ENCODE measurements at places on chromosomes 4 and X.

DNA sequence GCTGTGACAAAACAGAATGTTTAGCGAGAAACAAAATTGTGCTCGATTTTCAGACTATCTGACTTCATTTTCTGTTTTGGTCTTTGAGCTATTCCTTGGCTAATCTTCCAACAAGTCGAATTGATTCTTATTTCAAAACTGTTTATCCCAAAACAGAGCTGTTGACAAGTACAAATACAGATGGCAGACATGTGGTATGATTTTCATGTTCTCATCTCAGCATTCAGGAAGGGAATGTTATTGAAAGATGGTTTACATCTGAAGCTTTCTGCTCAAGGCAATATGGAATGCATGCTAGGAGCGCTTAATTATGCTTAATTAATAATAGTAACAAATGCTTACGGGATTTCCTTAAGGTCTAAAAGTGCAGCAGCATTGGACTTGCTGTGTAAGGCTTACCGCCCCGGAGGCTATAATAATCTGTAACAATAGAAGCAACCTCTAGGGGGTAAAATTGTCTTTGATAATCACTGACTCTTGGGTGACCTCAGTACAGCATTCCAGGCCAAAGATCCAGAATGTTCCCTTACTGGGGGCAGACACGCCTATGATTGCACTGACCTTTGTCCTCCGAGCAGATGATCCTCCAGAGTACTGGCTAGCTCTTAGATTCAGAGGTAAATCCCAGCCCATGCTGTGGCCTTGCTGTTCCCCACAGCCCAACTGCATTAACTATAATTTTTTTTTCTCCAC lies 16.4 kb downstream of the LSM6 start:
- no peak for DNase-seq

GRCh38 chr4:144582105-144582850 lies 63.7 kb upstream of the HHIP start:
- DNase-seq: no peak

GRCh38 chr4:65502131-65502701 lies 168.1 kb downstream of the EPHA5 start:
- no peak for DNase-seq

DNA sequence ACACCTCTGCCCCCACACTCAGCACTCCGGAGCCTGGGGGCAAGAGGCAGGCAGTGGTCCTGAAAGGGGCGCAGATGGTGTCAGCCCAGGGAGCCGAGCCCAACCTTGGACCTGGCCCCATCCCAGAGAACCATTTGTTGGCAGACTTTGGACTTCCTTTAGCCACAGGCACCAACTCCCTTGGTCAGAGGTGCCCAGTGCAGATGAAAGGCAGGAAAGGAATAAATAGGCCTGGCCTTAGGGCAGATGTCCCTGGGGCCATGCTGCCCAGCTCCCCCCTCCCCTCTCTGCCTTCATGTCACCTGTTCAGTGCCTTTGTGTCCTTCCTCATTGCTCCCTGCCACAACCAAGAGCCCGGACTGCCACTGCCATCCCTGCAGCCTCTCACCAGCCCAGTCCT lies 52.8 kb downstream of the SEL1L3 start:
- DNase-seq: no peak

GRCh38 chr4:38782452-38783108 lies at the start of gene TLR10:
TSS of gene TLR10 (minus strand) at chr4:38782990. CDS start at chr4:38775590, 7,400 bp downstream.
- DNase-seq: no peak

DNA sequence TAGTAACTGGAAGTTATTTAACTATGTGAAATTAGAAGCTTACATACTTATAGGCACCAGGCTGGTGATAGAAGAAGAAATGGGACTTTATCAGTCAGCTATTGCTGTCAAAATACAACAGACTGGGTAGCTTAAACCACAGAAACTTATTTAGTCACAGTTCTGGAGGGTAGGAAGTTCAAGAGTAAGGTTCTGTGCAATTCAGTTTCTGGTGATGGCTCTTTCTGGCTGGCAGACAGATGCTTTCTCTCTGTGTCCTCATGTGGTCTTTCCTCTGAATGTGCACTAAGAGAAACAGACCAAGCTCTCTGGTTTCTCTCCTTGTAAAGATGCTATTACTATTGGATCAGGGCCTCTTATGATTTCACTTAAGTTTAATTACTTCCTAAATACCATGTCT lies 92.1 kb upstream of the ANKRD50 start:
- no peak for DNase-seq

DNA sequence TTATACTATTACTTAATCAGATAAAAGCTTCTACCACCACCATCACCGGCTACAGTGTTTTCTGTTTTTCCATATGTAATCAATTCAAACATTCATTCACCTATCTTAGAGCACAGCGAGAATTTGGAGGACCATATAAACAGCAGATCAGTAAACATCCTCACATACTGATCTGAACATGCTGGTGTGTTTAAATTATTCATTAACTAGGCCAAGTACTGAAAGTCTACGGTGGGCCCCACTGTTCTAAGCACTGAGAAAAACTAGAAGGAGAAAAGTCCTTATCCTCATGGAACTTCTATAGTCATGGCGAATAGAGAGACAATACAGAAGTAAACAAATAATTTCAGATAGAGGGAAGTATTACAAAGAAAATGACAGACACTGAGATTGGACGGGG lies 176.6 kb downstream of the NR3C2 start:
- DNase-seq: no peak

DNA sequence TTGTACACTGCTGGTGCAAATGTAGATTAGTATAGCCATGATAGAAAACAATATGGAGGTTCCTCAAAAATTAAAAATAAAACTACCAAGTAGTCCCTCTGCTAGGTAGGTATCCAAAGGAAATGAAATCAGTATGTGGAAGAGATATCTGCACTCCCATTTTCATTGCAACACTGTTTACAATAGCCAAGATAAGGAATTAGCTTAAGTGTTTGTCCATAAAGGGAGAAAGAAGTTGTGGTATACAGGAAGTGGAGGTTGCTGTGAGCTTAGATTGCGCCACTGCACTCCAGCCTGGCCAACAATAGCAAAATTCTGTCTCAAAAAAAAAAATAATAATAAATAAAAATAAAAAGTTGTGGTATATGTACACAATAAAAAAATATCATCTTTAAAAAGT lies 325.0 kb upstream of the EMCN start:
- DNase-seq: no peak

- DNase-seq: no peak
Observed at GRCh38 chr4:3334316-3334715, 41.5 kb downstream of the RGS12 start.

DNA sequence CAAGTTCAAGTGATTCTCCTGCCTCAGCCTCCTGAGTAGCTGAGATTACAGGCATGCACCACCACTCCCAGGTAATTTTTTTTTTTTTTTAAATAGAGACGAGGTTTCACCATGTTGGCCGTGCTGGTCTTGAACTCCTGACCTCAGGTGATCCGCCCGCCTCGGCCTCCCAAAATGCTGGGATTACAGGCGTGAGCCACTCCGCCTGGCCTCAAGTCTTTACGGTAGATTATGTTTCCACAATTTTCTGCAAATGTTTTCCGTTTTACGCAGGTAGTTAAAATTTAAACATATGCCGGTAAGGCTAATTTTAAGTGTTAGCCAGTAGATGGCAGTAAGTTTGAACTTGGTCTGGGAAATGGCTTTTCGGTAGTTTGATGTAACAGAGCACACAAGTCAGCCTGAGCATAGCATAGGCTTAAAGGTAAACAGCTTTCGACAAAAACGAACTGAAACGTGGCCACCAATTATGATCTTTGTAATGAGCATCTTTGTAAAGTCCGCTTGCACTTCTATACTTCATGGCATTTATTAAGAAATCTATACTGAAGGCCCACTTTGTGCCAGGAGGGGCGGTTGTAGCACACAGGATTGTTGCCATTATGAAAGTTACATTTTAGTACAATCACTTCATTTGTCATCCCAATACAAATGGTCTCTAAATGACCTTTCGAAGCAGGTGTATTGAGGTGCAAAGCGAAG lies 31.1 kb downstream of the CCKAR start:
- DNase-seq: no peak

DNA sequence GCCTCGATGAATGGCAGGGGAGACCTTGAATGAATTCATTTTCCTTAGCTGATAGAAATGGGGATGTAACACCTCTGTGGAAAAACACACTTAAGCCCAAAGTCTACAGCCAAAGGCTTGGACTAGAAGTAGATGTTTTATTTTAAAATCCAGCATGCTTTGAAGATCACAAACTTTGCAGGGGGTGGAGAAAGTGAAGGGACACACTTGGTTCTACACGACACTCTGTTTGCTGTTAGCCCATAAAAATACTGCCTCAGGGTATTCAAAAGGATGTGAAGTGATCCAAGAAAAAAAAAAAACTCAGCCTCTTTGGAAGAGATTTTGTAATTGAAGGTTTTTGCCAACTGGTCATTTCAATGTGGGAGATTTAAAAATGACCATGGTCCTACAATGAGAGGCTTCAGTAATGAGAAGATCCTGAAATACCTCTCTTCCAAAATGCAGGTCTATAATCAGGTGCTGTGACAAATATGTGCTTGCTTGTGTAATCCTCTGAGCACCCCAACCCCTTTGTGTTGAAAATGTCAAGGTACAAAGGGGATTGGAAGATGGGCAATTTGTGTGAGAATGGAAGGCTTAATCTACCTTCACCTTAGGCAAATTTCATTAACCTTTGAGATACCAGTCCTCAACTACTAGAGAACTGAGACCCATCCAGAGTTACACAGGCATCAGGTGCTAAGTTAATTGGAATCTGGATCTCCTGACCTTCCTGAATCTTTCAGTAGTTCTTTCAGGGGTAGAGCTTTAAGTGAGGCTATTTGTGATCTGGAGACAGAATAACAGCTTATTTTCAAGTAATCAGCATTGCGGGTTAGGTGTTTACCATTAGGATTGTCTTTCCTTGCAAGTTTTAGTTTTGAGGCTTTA lies 82.5 kb downstream of the HS6ST2 start:
- no peak for DNase-seq

GRCh38 chr4:15902746-15903145 lies 35.8 kb downstream of the FGFBP1 start:
- no peak for DNase-seq

DNA sequence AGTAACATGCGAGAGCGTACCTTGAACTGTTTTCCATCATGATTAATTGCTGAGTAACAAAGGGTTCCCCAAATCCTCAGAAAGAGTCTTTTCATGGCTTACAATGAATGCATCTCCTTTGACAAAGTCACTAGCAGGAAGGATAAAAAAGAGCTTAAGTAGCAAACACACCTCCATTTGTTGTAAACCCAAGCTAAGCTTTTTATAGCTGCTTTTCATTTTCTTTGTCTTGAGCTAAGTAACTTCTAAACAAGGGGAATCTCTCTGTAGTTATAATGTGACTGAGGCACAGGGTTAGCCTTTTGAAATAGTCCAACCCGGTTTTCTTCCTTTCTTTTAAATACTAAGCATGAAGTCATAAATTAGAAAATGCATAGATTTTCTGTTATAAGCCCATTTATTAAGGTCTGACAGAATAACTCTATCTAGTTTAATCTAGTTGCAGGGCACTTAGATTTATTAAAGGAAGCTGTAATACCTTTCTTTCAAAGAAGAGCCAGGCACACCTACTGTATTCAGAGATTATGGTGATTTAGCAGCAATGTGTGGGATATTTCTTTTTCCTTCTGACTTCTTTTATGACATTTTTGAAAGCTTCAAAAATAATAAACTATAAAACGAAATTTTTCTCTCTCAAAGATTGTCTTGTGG lies 226.9 kb upstream of the SMIM31 start:
- DNase-seq: no peak
